ENCODE measurements at places on chromosomes 4 and X.

GRCh38 chr4:6815029-6815836 lies 32.7 kb downstream of the KIAA0232 start:
- DNase-seq = no peak

DNA sequence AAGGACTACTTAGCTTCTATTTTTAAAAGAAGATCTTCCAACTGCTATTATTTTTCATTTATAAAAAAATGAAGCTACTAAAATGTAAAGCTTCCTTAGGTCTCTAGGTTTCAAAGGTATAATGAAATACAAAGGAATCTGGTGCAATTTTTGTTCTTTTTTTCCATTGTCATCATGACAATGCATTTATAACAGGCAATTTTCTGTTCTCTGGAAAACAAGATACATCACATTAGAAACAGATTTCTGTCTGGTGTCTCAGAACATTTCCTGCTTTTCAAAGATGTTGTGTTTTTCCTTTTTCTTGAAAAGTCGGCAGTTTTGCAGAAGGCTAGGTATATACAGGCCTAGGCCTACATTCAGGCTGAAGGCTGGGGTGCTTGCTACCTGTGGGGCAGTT lies 63.6 kb upstream of the ATP8A1 start:
- no peak for DNase-seq

DNA sequence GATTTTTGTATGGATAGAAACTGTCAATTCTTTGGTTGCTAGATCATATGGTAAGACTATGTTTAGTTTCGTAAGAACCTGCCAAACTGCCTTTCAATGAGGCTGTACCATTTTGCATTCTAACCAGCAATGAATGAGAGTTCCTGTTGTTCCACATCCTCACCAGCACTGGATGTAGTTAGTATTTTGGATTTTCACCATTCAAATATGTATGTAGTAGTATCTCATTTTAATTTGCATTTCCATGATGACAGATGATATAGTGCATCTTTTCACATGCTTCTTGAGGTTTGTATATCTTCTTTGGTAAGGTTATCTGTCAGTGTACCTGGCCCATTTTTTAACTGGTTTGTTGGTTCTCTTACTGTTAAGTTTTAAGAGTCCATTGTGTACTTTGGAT lies 34.6 kb downstream of the CLOCK start:
- DNase-seq = no peak

GRCh38 chr4:140351093-140352075 lies 22.1 kb upstream of the SCOC start:
- DNase-seq = no peak

- no peak for DNase-seq
Observed at GRCh38 chr4:34091451-34091850, 2152.9 kb downstream of the ARAP2 start.

Data from activated CD8-positive, alpha-beta memory T cell treated with anti-CD3 and anti-CD28 coated beads for 48 hours (primary cell).